ENCODE measurements at places on chromosomes 6 and 20. TPM values are rescaled to one million over a fixed set of nuclear protein-coding genes. Genes with fewer than 3 reads are reported as not detected.
A peak's percentile ranks its signal among the peaks of the same experiment; 100 is the strongest.

GRCh38 chr6:26202201-26202611 is 115.0 kb downstream of the HFE start:
- no peaks in the 10 kb centered on the region for H3K27me3 ChIP-seq
- DNase-seq = no peak
- H3K27ac ChIP-seq = no peak overlapping the region
- no peaks in the 10 kb centered on the region for H3K36me3 ChIP-seq

- H3K27me3 ChIP-seq = no peaks in the 10 kb centered on the region
- no peak overlapping the region for H3K4me3 ChIP-seq
- no peaks in the 10 kb centered on the region for H3K4me1 ChIP-seq
- no peaks in the 10 kb centered on the region for H3K36me3 ChIP-seq
Measured at GRCh38 chr6:86500035-86500434, 437.3 kb upstream of the HTR1E start.

- DNase-seq = no peak
- H3K36me3 ChIP-seq = peaks cover 21% of the 10 kb centered on the region
- no peaks in the 10 kb centered on the region for H3K27me3 ChIP-seq
- H3K27ac ChIP-seq = peak overlapping the region; percentile 75
- H3K4me1 ChIP-seq = peaks cover 8% of the 10 kb centered on the region
Measured at GRCh38 chr20:3046677-3047462, 1.0 kb downstream of the MRPS26 start.

The REM1 gene
- not detected for polyA plus RNA-seq

DNA sequence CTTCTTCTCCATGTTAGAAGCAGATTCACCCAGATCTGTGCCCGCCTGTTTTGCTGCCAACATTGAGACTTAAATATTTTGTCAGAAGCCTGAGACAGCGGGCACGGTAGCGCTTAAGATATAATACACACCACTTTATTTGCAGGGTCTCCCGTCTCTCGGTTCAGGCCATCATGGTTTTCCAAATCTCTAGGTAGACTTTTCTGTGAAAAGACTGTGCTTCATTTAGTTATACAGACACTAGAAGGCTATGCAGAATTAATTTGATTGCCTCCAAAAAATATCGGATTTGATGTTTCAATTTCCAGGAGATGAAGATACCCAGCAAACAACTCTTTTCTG is 598 bp downstream of the TBP start:
- H3K27ac ChIP-seq = peak overlapping the region; percentile 90
- no peaks in the 10 kb centered on the region for H3K27me3 ChIP-seq
- no peaks in the 10 kb centered on the region for H3K4me1 ChIP-seq
- H3K4me3 ChIP-seq = peak overlapping the region; percentile 70

The FOXF2 gene
- polyA plus RNA-seq = 16.3 TPM

DNA sequence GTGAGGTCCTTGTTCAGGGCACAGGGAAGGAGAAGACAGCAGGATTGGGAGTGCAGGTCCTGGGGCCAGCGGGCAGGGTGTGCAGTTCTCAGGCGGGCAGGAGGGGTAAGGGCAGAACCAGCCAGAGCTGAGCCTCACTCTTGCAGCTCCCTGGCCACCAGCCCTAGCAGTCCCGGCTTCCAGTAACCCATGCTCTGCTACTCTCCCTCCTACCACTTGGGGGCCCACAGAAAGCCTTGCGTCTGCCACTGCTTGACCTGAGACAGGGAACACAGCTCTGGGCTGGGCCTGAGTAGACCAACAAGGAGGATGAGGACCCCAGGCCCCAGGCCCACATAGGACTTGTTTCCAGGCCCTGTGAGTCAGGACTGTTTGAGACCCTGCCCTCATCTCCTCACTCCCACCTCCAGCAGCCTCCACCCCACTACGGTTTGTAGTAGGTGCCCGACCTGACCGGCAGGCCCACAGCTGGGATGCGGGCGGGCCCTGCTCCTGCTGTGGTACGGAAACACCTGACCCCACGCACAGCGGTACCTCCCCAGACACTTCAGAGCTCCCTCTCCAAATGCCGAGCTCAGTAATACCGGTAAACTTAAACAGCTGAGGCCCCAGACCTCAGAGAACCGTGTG is 39.2 kb downstream of the KCNK5 start:
- H3K4me1 ChIP-seq = no peaks in the 10 kb centered on the region
- H3K27me3 ChIP-seq = no peaks in the 10 kb centered on the region
- H3K27ac ChIP-seq = no peak overlapping the region
- no peak overlapping the region for H3K4me3 ChIP-seq

The SIRPB2 gene
- polyA plus RNA-seq = not detected

DNA sequence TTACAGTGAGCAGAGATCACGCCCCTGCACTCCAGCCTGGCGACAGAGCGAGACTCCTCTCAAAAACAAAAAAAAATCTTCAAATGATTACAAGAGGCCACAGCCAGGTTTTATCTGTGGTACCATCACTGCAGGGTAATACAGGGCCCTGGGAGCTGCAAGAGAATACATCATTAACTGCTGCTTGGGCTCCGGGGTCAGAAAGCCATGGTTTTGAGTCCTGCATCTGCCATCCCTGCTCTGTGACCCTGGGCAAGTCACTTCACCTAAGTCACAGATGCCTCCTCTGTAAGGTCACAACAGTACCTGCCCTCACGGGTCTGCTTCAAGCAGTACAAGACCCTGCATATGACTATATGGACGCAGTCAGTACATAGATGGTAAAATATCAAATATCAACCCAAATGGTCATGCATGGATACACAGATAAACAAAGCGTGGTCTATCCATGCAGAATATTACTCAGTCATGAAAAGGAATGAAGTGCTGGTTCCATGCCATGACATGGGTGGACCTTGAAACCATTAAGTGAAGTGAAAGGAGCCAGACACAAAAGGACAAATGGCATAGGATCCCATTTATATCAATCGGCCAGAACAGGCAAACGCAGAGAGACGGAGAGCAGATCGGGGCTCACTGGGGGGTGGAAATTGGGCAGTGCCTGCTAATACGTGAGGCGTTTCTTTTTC is 83.6 kb downstream of the NFATC2 start:
- H3K27ac ChIP-seq = no peak overlapping the region
- peaks cover 19% of the 10 kb centered on the region for H3K4me1 ChIP-seq
- no peak for DNase-seq
- H3K27me3 ChIP-seq = no peaks in the 10 kb centered on the region
- no peaks in the 10 kb centered on the region for H3K36me3 ChIP-seq

The PCK1 gene
- polyA plus RNA-seq = not detected

- DNase-seq = no peak
- H3K4me1 ChIP-seq = no peaks in the 10 kb centered on the region
- H3K4me3 ChIP-seq = no peak overlapping the region
- H3K36me3 ChIP-seq = no peaks in the 10 kb centered on the region
- no peaks in the 10 kb centered on the region for H3K27me3 ChIP-seq
Measured at GRCh38 chr6:123116370-123116769, 120.3 kb downstream of the CLVS2 start.

GRCh38 chr20:6704132-6704861 is 63.2 kb upstream of the BMP2 start:
- no peak overlapping the region for H3K4me3 ChIP-seq
- H3K27me3 ChIP-seq = no peaks in the 10 kb centered on the region
- H3K27ac ChIP-seq = peak overlapping the region; percentile 10

DNA sequence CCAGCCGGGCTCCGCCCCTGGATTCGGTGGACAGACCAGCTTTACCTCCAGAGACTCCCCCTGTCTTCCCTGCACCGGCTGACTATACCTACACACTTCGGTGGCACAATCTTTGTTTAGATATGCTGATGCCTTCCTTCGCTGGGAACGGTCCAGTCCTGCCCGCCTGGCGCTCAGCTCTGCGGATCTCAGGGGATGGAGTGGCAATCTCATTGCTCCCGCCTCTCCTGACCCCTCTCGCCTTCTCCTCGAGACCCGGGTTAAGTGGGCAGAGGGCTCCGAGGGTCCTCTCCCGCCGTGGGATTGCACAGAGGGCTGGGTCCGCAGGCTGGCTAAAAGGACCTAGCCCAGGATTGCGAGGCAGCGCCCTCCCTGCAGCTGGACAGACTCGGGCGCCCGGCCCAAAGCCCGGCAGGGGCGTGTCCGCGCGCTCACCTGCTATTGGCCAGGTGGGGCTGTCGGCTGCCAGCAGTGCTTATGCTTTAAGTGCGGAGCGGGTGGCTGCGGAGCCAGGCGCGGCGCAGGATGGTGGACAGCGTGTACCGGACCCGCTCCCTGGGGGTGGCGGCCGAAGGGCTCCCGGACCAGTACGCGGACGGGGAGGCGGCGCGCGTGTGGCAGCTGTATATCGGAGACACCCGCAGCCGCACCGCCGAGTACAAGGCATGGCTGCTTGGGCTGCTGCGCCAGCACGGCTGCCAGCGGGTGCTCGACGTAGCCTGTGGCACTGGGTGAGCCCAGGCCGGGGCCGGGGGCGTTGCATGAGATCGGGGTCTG is at the start of gene GNMT:
Gene GNMT (plus strand): TSS at position 512 of the 777 bp plus-strand sequence. CDS start 14 bp downstream, at position 526.
- no peaks in the 10 kb centered on the region for H3K27me3 ChIP-seq
- peaks cover 7% of the 10 kb centered on the region for H3K4me1 ChIP-seq
- H3K27ac ChIP-seq = no peak within 1 kb of the TSS
- H3K36me3 ChIP-seq = peaks cover 26% of the 10 kb centered on the region

DNA sequence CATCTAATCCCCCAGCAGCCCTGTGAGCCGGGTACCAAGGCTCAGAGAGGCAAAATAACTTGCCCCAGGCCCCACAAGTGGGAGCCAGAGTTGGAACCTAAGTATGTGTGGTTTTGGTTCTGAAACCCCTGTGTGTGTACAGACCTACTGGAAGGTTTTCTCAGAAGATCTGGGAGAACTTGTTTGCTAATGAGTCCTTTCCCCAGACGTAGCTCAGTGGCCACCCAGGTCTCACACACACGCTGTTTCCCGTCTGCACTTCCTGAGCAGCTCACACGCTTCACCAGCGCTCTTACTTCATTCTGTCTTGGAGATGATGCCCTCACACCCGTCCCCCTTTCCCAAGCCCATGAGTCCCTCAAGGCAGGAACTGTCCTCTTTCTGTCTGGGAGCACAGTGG is 8.2 kb downstream of the CCN5 start:
- no peaks in the 10 kb centered on the region for H3K36me3 ChIP-seq
- no peak overlapping the region for H3K27ac ChIP-seq
- no peak overlapping the region for H3K4me3 ChIP-seq
- H3K27me3 ChIP-seq = no peaks in the 10 kb centered on the region
- H3K4me1 ChIP-seq = peaks cover 7% of the 10 kb centered on the region

The SUMO4 gene
- polyA plus RNA-seq = not detected

The NUDT3 gene
- 9.1 TPM for polyA plus RNA-seq

The DEFB124 gene
- not detected for polyA plus RNA-seq

- H3K27me3 ChIP-seq = no peaks in the 10 kb centered on the region
- peak overlapping the region; percentile 43 for H3K4me3 ChIP-seq
- DNase-seq = peak; percentile 100
- peaks cover 16% of the 10 kb centered on the region for H3K4me1 ChIP-seq
- H3K27ac ChIP-seq = peak overlapping the region; percentile 69
- H3K36me3 ChIP-seq = peaks cover 23% of the 10 kb centered on the region
Measured at GRCh38 chr20:45910670-45911485, 1.1 kb downstream of the PLTP start.

DNA sequence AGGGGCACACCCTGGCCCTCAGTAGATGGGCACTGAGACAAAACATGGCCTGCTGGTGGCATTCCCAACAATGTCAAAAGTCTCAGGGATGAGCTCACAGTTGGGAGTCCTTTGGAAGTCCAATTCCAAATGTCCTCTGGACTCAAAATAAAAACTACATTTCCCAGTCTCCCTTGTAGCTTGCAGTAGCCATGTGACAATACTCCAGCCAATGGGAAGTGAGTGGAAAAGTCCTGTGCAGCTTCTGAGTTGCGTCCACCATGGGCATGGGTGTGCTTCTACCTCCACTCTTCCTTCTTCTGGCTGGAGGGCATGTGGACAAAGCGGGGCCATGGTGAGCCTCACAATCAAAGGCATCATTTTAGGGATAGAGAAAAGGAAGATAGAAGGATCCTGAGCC is 5.8 kb upstream of the ADAM33 start:
- H3K36me3 ChIP-seq = no peaks in the 10 kb centered on the region
- peaks cover 16% of the 10 kb centered on the region for H3K4me1 ChIP-seq
- DNase-seq = peak; percentile 63
- no peak overlapping the region for H3K27ac ChIP-seq

DNA sequence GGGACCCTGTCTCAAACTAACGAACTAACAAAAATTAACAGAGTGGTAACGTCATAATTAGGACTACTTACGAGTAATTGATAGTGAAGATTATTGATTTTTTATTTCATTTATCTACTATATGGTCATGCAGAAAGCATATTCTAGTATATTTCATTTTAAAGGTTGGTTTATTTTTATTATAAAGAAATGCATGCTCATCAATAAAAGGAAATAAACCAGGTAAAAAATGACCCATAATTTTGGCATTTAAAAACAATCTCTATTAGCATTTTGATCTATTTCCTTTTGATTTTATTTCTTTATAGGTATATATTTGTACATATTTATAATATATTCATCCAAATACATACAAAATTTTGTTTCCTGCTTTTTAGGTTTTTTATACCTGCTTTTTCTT is 401.4 kb upstream of the ID4 start:
- H3K36me3 ChIP-seq = no peaks in the 10 kb centered on the region
- no peak for DNase-seq
- H3K27ac ChIP-seq = no peak overlapping the region
- H3K27me3 ChIP-seq = no peaks in the 10 kb centered on the region
- no peaks in the 10 kb centered on the region for H3K4me1 ChIP-seq

DNA sequence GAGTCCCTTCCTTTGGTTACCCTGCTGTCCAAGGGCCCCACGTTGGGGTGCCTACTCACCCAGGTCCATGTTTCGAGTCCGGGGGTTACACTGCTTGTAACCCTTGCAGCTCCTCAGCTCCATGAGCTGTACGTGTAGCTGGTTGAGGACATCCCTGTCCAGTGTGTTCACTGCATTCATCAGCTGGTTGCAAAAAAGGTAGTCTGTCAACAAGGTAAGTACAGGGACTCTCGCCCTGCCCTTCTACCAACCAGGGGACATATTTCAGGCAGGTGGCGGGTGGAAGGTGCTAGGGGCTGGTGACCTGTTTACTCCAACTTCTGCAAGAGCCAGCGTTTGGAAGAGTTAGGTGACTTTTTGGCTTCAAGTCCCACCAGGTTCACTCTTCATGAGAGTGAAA is 123.6 kb downstream of the SULF2 start:
- no peak overlapping the region for H3K27ac ChIP-seq
- no peak overlapping the region for H3K4me3 ChIP-seq
- no peak for DNase-seq

DNA sequence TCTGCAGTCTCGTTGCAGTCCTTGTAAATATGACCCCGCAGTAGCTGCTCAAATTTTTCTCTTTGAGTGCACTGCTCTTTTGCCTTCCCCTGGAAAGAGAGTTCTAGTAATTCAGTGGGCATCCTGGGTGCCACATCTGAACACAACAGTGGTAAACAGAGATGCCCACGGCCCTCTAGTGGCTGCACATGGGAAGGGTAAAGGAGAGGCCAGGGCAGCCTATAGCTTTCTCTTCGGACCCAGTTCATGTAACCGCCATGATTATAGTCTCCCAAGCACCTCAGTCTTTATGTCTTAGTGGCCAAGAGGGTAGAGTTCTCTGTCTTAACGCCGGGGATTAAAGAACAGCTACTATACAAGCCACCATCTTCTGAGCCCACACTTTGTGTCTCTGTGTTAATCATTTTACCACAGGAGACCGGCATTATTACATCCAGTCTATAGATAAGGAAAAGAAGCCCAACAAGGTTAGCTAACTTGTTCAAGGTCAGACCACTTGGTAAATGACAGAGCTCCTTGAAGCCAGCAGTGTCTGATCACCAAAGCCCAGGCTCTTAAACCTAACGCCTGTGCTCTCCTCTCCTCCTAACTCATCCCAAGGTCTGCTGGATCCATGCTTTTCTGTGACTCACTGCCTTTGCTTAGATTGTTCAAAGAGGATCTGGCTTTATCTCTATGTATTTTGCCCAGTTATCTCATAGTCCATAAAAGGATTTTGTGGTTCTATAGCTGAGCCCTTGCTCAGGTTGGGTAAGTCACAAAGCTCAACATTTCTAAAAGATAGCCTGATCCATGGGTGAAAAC is 81.8 kb downstream of the ISM1 start:
- no peak for DNase-seq
- H3K4me3 ChIP-seq = no peak overlapping the region
- no peaks in the 10 kb centered on the region for H3K27me3 ChIP-seq
- H3K27ac ChIP-seq = no peak overlapping the region
- no peaks in the 10 kb centered on the region for H3K4me1 ChIP-seq
- H3K36me3 ChIP-seq = no peaks in the 10 kb centered on the region

The SGK2 gene
- not detected for polyA plus RNA-seq

The TNFAIP3 gene
- 12.6 TPM for polyA plus RNA-seq

Measured in IMR-90 (cell line).